ENCODE measurements at places on chromosomes 3 and 15.
A peak's percentile ranks its signal among the peaks of the same experiment; 100 is the strongest.

DNA sequence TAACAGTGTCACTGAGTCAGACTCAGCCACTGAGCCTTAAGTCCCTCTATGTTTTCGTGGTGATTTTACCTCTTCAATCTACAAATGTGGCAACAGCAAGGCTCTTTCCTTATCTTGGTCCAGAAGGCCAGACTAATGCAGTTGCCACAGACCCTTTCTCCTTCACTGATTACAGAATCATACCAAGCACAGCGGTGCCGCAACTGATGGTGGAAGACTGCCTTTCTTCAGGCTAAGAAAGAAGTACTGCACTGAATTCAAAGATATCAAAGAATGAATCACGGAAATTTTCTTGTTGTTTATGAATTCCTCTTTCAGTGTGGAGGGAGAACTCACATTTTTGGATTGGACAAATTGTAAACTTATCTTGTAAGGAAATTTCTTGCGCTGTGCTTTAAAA is 18.6 kb downstream of the DCP1A start:
- no peak for DNase-seq

GRCh38 chr15:97567411-97567810 is 393.1 kb upstream of the ARRDC4 start:
- DNase-seq = no peak

- no peak for DNase-seq
Observed at GRCh38 chr15:67824976-67825880, at the start of gene SKOR1. Gene SKOR1 (plus strand): TSS chr15:67825509. CDS start chr15:67825603, 94 bp downstream.

DNA sequence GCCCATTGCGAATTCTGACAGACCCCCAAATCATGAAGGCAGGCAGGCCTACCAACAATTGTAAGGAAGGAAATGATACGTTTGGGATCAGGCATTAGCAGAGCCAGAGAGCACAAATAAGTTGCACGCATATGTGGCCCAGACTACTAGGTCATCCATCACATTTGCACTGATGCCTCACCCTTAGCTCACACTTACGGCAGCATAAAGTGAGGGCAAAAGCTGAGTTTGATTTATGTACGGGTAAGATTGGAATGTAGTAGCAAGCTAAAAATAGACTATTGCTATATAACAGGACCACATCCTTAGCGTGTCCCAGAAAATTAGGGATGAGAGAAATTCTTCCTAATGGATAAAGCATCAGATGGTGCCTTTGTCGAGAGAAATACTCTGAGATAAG is 58.6 kb downstream of the QTRT2 start:
- no peak for DNase-seq

DNA sequence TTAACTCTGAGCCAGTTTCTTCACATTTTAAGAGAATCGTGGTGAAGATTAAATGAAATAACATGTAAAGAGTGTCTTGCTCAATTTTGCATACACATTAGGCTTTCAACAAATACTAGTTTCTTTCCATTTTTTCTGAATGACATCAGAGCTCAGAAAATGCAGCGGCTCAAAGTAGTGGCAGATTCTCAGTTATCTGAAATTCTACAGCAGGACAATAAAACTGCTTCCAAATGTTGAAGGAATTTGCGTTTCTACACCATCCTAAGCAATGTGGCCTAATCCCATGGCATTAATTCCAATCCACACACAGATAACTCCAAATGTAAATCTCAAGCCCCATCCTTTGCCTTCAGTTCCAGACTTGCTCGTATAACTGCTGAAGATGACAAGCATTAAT is 115.8 kb downstream of the PLCH1 start:
- DNase-seq = no peak

DNA sequence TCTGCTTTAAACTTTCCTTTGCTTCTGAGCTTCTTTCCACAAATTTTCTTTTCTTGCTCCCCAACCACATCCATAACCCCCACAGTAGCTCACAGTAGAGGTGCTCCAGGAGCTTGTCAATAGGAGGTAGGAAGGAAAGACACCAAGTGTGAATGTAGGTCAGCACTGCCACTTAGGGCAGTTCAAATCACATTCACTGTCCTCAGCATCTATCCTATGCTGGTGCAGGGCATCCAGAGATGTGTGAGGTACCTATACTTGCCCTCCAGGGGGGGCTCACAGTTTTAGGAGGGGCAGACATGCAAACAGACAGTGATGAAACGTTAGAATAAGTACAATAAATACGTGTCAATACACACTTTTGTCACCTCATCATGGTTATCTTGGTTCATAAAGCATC is 1.5 kb upstream of the SPSB4 start:
- no peak for DNase-seq

DNA sequence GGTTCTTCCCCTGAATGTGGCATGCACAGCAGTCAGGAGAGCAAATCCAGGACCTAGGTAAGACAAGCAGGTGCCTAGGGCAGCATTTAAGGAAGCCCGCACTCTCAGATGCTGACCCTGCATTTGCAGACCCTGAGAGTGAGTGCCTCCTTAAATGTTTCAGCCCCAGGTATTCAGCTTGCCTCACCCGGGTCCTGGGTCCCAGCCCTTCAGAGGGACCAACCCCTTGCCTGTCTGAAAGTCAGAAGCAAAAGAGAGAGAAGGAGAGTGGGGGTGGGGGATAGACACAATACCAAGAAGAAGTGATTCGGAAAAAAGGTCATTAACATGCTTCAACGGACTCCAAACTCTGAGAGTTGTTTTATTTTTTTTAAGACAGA is 75.0 kb downstream of the MEGF11 start:
- DNase-seq = no peak

DNA sequence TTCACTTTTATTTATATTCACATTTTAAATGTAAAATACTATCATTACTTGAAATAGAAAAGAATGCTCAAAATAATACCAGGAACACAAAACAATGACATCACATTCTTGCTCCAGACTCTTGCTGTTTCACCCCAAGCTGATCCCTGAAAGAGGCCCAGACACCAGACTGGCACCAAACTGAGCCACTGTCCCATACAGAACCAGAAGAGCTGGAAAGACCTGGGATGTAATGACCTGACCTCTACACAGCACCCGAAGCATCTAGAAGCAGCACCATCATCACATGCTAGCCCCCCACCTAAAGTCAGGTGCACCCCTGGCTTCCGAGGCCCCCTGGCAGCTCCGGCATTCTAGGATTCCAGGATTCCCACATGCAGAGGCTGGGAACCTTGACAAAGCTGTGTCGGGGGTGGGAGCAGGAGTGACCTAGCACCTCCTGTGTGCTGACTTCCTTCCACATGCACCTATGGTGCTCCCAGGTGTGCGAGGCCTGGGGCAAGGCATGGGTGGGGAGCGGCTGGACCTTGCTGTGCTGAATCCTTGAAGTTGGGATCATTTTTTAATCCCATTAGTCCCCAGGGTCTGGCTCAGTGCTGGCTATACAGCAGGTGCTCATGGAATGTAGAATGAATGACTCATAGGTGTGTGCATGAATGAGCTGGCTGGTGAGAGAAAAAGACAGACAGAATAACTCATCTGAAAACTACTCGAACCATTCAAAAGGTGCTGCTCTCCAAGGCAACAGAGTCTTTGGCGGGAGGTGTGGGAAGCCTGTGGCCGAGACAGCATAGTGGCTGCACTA is 144.7 kb upstream of the IQSEC1 start:
- DNase-seq = no peak

DNA sequence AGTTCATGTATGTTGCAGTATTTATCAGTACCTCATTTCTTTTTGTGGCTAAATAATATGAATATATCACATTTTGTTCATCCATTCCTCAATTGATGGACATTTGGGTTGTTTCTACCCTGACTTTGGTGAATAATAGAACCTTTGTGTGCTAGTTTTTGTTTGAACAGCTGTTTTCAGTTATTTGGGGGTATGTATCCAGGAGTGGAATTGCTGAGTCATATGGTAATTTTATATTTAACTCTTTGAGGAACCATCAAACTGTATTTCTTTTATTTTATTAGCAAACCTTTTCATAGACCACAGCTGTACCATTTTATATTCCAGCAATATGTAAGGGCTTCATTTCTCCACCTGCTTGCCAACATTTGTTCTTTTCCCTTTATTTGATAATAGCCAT is 38.4 kb upstream of the RBM5 start:
- DNase-seq = no peak

DNA sequence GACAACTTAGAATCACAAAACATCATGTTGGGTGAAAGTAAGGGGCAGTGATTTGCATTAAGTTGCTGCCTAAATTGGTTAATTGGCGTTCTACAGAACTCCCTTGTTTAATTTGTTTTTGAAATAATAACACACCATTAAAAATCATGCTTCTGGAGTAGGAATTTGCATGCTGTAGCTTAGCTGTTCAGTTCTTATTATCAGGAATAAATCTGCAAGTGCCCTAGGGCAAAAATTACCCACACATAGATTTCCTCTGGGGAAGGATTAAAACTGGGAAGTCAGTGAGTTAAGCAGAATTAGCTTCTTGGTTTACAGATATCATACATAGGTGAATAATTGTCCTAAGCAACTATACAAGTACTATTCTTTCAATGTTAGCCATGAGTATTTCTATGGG is 381.6 kb upstream of the NAALADL2 start:
- DNase-seq = no peak

GRCh38 chr3:125300416-125300815 is 74.7 kb downstream of the ZNF148 start:
- DNase-seq = no peak

DNA sequence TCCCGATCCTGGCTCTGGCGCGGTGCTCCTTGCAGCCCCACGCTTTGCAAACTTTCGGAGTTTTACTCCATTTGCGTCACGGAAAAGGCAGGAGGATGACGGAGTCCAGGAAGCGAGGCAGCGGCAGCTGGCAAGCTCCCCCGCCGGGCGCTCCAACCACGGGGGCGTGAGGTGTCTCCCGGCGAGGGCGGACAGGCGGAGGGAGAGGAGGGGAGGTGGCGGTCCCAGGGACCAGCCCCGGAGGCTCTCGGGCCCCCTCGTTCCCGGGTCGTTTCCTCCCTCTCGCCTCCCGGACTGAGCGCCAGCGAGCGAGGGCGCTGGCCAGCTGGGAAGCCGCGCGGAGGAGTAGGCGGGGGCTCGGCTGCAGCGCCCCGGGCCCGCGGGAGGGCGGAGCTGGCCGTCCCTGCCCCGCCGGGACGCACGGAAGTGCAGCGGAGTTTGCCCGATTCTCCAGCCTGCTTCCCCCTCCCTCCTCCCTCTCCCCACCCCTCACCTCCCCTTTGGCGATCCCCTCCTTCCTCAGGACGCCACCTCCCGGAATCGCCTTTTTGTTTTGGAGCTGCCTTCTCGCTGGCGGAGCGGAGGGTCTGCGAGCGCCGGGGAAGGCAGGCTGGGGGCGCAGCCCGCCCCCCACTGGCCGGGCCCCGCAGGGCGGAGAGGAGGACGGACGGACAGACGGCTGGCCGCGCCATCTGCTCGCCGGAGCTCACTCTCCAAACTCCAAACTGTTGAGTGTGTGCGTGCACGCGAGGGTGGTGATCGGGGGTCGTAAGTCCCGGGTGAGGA is at the start of gene SNX33:
Gene SNX33 (plus strand): TSS at position 543 of the 786 bp plus-strand sequence. CDS start 1,191 bp downstream, outside the sequence.
- peak; percentile 82 for DNase-seq

DNA sequence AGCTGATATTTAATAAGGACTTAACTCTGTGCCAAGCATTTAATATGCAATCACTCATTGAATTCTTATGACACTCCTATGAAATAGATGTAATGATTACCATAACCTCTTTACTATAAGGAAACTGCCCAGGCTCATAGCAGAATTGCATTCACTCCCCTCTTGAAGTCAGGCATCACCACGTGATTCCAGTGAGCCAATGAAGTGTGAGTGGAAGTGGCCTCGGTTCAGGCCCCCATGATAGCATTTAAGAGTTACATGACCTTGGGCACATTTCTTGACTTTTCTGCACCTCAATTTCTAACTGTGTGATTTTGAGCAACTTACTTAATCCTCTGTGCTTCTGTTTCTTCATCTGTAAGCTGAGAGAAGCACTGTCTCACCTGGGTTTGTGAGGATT is 62.8 kb upstream of the CLDN18 start:
- no peak for DNase-seq

DNA sequence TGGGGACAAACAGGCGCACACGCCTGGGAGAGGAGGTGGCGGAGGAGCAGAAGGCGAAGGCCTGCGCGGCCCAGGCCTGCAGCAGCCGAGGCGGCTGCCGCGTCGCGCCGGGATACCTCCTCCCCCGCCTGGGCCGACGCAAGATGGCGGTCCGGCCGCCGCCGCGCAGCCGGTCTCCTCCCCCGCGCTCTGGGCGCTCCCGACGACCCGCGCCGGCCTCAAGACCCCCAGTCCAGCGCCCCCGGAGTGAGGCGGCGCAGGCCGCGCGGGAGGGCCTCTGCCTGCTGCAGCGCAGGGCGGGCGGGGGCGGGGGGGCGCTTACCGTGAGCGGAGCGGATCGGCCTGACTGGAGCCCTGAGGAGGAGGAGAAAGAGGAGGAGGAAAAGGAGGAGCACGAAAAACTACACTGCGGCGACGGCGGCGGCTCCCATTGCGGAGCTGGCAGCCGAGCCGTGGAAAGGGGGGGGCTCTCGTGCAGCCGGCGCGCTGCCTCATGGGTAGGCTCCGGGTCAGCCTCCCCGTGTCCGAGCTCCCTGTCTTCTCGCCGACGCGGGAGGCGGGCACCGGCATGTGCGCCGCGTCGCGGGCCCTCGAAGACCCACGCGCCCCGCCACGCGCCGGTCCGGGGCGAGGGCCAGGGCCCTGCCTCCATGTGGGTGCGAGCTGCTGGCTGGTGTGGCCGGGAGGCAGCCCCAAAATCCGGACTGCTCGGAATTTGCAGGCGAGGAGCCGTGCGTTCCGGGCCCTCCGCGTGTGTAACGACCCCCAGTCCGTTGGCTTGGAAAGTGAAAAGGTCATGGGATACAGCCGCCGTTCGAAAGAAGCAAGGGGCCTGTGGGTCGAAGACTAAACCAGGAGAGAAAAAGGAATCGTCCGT is at the start of gene ZNF280D:
Gene ZNF280D (minus strand): TSS at position 374 of the 877 bp plus-strand sequence. CDS start 26,400 bp downstream, outside the sequence.
- peak; percentile 90 for DNase-seq

GRCh38 chr3:121997372-121997771 is 24.7 kb downstream of the ILDR1 start:
- DNase-seq = no peak

GRCh38 chr3:195910499-195910845 is 2.1 kb upstream of the TNK2 start:
- no peak for DNase-seq

DNA sequence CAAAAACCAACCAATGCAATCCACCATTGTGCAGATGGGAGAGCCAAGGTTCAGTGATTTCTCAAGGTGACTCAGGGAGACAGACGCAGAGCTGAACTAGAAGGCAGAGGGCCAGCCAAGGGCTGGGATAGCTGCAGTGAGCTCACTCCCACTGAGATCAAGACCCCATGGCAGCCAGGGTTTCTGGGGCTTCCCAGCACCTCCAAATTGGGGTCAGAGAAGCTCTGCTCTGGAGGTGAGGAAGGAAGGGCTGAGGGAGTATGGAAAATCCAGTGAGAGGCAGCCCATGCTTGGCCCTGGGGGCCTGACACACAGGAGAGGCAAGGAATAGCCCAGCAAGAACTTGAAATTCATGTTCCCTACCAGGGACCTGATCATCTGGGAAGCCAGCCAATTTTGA is 61.0 kb downstream of the ISG20 start:
- DNase-seq = no peak
